Neural crest cell (in vitro differentiated cells): ENCODE measurements at places on chromosomes 12 and 14. TPM values are rescaled to one million over a fixed set of nuclear protein-coding genes. Genes with fewer than 3 reads are reported as not detected.

- DNase-seq = no peak
- peak overlapping the region; percentile 80 for H3K4me3 ChIP-seq
- peaks cover 5% of the 10 kb centered on the region for H3K27me3 ChIP-seq
- H3K36me3 ChIP-seq = no peaks in the 10 kb centered on the region
- peaks cover 47% of the 10 kb centered on the region for H3K4me1 ChIP-seq
These were observed 2.8 kb upstream of the AAAS start for GRCh38 chr12:53324113-53324778.

- peaks cover 47% of the 10 kb centered on the region for H3K4me1 ChIP-seq
- H3K4me3 ChIP-seq = peak overlapping the region; percentile 86
- H3K27me3 ChIP-seq = no peaks in the 10 kb centered on the region
- no peaks in the 10 kb centered on the region for H3K36me3 ChIP-seq
- peak overlapping the region; percentile 97 for H3K27ac ChIP-seq
These were observed 795 bp downstream of the STAT6 start for GRCh38 chr12:57110104-57111030.

DNA sequence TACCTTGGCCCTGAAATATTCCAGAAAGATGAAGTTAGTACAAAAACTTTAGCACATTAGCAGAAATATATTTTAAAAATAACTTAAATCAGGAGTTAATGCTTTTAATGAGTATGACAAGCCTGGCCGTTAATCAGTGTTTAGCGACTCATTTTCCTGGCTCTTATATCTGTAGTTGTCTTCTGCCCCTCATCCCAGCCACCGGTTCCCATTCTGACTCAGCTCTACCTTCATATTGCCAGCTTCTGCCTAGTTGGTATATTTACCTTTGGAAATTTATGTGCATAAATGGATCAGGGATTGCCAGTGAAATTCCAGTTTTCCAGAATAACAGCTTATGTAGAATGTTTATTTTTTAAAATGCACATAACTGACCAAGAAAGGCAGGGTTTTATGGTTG lies 79.9 kb downstream of the ERGIC2 start:
- no peaks in the 10 kb centered on the region for H3K27me3 ChIP-seq
- no peak overlapping the region for H3K4me3 ChIP-seq
- H3K27ac ChIP-seq = no peak overlapping the region
- no peak for DNase-seq

DNA sequence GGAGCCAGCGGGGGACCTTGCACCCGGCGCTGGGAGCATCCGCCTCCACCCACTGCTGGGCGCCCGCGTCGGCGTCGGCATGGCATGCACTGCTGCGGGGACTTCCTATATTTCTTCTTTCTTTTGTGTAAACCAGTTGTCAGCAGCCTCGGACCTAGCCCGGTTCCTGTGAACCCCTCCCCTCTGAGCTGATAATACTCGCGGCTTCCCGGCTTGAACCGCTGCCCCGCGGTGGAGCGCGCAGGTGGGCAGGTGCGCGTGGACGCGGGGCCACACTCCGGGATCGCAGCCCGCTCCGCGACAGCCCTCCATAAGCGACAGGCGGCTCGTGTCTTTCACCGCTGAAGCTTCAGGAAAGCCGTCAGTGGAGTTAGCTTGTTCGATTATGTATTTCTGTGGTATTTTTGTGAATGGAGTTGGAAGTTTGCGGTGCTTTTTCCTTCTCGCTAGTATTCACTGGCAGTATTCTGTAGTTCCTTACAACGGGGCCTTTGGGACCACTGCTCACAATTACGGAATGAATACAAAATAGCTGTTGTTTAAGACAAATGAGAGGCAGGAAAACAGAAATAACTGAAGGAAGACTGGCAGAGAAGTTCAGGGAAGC lies 870 bp downstream of the BMAL2 start:
- H3K4me1 ChIP-seq = peaks cover 19% of the 10 kb centered on the region
- peak overlapping the region; percentile 92 for H3K4me3 ChIP-seq
- H3K27me3 ChIP-seq = peaks cover 65% of the 10 kb centered on the region

Gene SLC5A8
- not detected in 2 replicates for total RNA-seq

DNA sequence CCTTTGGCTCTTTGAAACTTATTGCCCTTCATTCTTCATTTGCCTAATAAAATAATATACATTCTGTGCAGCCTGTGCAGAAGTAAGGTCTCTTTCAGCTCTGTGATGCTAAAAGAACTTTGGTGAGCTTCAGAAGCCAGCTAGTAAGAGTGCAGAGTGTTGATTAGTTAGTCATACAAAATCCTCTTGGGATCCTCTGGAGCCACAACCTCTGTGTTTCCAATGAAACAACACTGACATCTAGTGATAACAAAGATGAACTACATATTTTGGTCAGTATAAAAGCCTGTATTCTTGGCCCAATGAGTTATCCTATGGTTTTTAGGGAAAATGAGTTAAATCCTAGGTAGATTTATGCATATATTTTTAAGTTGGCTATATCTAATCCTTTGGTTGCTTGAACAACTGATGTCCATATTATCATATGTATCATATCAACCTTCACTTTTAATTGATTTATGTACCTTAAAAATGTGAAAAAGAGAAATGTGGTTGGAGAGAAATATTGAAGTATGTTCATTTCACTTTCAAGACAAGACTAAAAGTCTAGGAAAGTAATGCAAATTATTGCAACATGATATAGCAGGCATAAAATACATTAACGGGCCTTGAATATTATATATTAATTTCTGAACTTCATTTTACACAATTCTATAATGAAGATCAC lies 158.4 kb downstream of the KLHL28 start:
- H3K36me3 ChIP-seq = no peaks in the 10 kb centered on the region
- no peaks in the 10 kb centered on the region for H3K27me3 ChIP-seq
- H3K27ac ChIP-seq = no peak overlapping the region
- peaks cover 4% of the 10 kb centered on the region for H3K4me1 ChIP-seq
- no peak overlapping the region for H3K4me3 ChIP-seq
- no peak for DNase-seq

- no peaks in the 10 kb centered on the region for H3K36me3 ChIP-seq
- no peak overlapping the region for H3K27ac ChIP-seq
- H3K4me3 ChIP-seq = no peak overlapping the region
- no peaks in the 10 kb centered on the region for H3K27me3 ChIP-seq
- DNase-seq = peak; percentile 37
- H3K4me1 ChIP-seq = peaks cover 20% of the 10 kb centered on the region
These were observed 48.7 kb upstream of the CDKN3 start for GRCh38 chr14:54348001-54348611.

- no peak overlapping the region for H3K4me3 ChIP-seq
- peaks cover 7% of the 10 kb centered on the region for H3K36me3 ChIP-seq
- no peak for DNase-seq
- peak overlapping the region; percentile 36 for H3K27ac ChIP-seq
These were observed 70.6 kb downstream of the IFT43 start for GRCh38 chr14:76056128-76056527.
